ENCODE measurements at places on chromosomes 5 and 9. TPM values are rescaled to one million over a fixed set of nuclear protein-coding genes. Genes with fewer than 3 reads are reported as not detected.

Gene HAPLN1
- 0.34 TPM for total RNA-seq

Gene TLX3
- total RNA-seq: not detected

Gene SCGB3A2
- not detected for total RNA-seq

Gene SLC24A2
- total RNA-seq: 0.13 TPM

Gene ARSI
- 5.8 TPM for total RNA-seq

Gene PTGS1
- 72.2 TPM for total RNA-seq

Gene DBH
- total RNA-seq: 0.06 TPM

Gene WNK2
- total RNA-seq: 89.9 TPM
